Muscle of leg (tissue), 16 donors: ENCODE measurements at places on chromosomes 2 and 18. TPM values are rescaled to one million over a fixed set of nuclear protein-coding genes. Genes with fewer than 3 reads are reported as not detected.

- DNase-seq: no peak
These were observed 402.4 kb upstream of the HS6ST1 start for GRCh38 chr2:128721096-128721495.

The EVA1A gene
- 6.9 TPM for total RNA-seq

DNA sequence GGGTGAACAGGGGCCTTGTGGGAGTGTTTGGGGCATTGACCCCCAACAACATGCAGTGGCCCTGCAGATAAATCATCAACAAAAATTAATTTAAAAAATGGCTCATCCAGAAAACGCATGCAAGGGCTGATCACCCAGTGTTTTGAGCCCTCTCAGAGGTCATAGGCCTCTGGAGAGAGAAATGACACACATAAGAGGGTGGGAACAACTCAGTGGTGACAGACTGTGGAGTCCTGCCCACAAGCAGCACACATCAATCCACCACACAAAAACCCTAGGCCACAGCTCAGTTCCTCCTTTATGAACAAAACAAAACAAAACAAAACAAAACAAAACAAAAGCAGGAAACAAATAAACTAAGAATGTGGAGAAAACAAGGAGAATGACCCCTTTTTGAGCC lies 351.7 kb upstream of the SPHKAP start:
- no peak for DNase-seq

DNA sequence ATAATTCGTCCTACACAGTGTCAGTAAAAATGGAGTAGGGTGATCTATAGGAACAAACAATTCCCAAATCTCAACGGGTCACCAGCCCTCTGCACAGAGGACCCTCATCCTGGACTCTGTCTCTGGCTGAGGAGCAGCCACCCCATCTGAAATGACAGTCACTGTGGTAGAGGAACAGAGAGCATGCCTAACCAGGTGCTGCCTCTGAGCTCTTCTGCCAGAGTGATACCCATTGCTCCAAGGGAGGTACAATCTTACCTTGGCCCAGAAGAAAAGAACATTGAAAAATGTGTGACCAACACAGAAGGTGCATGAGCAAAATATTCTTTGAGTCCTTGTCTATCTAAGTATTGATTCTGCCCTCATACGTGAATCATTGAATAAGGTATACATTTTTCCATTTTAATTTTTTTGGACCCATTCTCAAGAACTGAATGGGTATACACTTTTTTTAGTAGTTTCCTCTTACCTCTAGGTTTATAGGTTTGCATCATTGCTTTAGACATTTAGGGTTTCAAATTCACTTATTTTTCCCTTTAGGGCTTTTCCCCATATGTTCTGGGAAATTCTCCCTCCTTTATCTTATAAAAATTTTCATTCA lies 8.7 kb downstream of the SP140 start:
- DNase-seq: no peak

GRCh38 chr18:24809173-24809950 lies 348.9 kb downstream of the HRH4 start:
- DNase-seq: peak; percentile 39

- no peak for DNase-seq
These were observed 6.2 kb downstream of the ODC1 start for GRCh38 chr2:10441948-10442347.

- DNase-seq: peak; percentile 59
These were observed 165.4 kb downstream of the MYCN start for GRCh38 chr2:16105669-16106281.

GRCh38 chr2:145066856-145067548 lies 547.1 kb upstream of the ZEB2 start:
- DNase-seq: peak; percentile 92

- DNase-seq: no peak
These were observed 424.3 kb downstream of the DCC start for GRCh38 chr18:52764316-52764715.

DNA sequence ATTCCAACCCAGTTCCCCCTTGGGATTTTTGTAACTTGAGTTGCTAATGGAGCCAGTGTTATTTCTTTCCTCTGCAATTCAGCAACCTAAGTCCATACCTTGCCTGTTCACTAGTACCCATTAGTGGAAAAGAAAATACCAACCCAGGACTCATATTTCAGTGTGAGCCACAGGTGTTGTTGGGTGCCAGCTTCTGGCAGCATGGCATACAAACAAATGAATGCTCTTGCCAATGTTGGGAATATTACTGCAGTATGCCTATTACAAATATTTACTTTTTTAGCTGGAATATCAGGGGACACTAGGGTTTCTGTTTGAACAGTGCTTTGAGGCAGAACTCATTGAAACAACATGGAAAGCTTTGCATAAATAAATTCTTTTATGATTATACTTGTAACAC lies 130.2 kb downstream of the NCKAP5 start:
- peak; percentile 34 for DNase-seq

DNA sequence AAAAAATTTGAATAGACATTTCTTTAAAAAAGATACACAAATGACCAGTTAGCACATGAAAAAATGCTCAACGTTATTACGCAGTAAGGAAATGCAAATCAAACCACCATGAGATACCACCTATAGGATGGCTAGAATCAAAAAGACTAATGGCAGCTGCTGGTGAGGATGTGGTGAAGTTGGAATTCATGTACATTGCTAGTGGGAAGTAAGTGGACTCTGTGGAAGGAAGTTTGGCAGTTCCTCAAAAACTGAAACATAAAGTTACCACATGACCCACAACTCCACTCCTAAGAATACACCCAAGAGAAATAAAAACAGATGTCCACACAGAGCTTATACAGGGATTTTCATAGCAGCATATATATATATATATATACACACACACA lies 51.2 kb downstream of the MBP start:
- peak; percentile 89 for DNase-seq

DNA sequence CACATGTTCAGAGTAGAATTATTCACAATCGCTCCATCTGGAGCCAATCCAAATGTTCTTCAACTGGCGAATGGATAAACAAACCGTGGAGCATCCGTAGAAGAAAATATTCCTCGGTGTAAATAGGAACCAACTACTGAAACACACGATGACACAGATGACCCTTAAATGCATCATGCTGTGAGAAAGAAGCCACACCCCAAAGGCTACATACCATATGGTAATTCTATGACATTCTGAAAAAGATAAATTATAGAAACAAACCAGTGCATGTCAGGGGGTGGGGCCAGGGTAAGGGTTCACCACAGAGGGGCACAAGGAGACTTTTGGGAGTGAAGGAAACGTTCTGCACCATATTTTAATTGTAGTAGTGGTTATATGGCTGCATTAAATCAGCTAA lies 312.2 kb upstream of the SMIM21 start:
- no peak for DNase-seq

- DNase-seq: peak; percentile 10
These were observed 1.5 kb downstream of the AQP4 start for GRCh38 chr18:26863921-26864497.

- peak; percentile 35 for DNase-seq
These were observed 41.2 kb downstream of the AGFG1 start for GRCh38 chr2:227513113-227513512.

DNA sequence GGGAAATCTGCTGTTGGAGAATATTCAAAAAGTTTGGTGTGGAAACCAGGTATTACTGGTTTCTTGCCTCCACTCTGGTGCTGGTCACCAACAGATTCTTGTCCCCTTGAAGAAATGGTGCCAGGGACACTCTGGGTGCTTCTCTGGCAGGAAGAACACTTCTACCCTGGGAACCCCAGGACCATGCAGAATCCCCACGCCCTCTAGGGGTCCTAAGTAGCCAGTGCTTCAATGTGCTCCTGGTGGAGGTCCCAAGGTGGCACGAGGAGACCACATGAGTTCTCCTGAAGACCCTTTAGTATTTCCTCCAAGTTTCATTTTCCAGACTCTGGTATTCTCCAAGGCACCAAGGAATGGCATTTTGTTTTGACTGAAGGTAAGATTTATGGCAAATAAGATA lies 380.6 kb downstream of the TSN start:
- no peak for DNase-seq

DNA sequence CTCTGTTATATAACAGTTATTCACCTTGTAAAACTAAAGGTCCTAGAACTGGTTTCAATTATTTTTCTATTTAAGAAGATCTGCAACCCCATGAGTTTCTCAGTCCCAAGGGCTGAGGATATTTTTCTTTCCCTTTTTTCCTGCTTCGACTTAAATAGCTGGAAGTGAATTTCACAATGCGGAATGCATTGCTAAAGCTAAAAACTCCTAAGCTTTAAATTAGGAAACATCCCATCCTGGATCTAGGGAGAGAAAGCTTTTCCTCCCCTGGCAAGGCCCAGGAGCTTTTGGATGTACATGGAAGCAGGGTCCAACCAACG lies 1.4 kb downstream of the RFX8 start:
- peak; percentile 70 for DNase-seq

The KCNG2 gene
- total RNA-seq: 0.44 TPM

The CCDC93 gene
- total RNA-seq: 21.4 TPM

GRCh38 chr2:128345436-128346165 lies 26.9 kb upstream of the HS6ST1 start:
- no peak for DNase-seq

DNA sequence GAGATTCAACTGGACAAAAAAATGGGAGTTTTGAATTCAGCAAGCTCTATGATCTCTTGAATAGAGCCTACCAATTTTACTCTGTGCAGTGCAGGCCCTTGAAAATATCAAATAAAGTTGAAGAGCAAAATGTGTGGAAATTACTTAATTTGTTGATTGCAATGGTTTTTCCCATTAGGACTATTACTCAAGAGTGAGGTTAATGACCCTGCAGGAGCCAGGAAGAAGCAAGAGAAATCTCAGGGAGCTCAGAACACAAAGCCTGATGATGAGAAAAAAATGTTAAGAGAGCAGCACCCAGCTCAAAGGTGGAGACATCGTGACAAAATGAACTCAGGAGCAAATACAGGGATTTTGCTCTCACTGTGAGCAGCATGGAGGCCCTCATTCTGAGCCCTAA lies 337.6 kb upstream of the TRIB2 start:
- no peak for DNase-seq

GRCh38 chr2:97676620-97677019 lies 7.1 kb downstream of the C2orf92 start:
- DNase-seq: no peak

The NOSTRIN gene
- 9.2 TPM for total RNA-seq

DNA sequence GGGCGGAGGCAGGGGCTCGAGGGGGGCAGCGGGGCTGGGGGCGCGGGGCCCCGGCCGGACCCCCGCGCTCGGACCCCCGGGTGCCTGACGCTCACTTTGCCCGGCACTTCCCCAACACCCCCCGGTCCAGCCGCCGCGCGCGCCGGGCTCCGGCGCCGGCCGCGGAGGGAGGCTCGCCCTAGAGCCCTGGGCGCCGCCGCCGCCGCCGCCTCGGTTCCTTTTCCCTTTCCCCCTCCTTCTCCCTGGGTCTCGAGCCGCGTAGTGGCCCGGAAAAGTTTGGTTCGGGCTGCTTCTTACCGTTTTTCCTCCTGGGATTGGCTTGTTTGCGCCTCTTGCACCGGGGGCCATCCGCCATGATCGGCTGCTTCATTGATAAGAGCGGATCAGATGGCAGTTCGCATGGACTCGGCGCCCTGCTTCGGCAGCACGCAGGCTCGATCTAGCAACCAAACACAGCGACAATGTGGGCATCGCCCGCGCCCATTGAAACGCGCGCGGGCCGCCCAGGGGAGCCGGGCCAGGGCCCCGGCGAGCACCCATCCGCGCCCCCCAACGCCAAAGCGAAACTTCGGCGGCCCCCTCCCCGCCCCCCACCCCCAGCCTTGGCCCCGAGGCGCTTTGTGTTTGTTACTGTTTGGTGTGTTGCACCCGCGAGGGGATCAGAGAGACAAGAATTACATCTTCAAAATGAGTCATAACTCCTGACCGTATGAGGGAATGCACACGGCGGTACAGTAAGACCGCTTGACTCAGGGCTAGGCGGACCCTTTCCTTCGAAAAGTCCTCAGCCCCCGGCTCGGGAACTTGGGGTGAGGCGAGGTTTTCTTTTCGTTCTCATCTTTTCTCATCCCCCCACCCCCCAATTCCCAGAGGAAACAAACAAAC lies 2.7 kb downstream of the ZEB2 start:
- peak; percentile 89 for DNase-seq

GRCh38 chr2:3264010-3264744 lies 113.4 kb downstream of the EIPR1 start:
- DNase-seq: peak; percentile 66

The PLB1 gene
- 1.6 TPM for total RNA-seq

- DNase-seq: no peak
These were observed 606.2 kb upstream of the NXPH2 start for GRCh38 chr2:139386401-139386800.

The CHRNG gene
- 77.7 TPM for total RNA-seq

The ABCA12 gene
- total RNA-seq: not detected

The AQP12B gene
- not detected for total RNA-seq

- DNase-seq: no peak
These were observed 126.3 kb downstream of the FAM168B start for GRCh38 chr2:130966775-130967490.

GRCh38 chr2:39858677-39859076 lies 79.6 kb upstream of the THUMPD2 start:
- no peak for DNase-seq

The MC4R gene
- 0.62 TPM for total RNA-seq

DNA sequence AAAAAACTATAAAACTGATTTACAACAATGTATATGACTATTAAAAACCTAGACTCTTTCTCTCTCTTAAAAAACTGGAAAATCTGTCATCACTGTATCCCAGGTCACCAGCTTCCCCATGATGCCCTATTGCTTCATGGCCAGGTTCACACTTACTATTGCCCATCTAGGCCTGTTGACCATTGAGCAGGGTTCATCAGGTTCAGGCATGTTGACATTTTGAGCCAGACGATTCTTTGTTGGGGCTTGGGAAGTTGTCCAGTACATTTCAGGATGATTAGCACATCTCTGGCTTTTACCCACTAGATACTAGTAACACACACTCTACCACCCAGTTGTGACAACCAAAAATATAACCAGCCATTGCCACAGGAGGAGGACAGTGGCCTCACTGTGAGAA lies 26.9 kb upstream of the RAB27B start:
- no peak for DNase-seq

DNA sequence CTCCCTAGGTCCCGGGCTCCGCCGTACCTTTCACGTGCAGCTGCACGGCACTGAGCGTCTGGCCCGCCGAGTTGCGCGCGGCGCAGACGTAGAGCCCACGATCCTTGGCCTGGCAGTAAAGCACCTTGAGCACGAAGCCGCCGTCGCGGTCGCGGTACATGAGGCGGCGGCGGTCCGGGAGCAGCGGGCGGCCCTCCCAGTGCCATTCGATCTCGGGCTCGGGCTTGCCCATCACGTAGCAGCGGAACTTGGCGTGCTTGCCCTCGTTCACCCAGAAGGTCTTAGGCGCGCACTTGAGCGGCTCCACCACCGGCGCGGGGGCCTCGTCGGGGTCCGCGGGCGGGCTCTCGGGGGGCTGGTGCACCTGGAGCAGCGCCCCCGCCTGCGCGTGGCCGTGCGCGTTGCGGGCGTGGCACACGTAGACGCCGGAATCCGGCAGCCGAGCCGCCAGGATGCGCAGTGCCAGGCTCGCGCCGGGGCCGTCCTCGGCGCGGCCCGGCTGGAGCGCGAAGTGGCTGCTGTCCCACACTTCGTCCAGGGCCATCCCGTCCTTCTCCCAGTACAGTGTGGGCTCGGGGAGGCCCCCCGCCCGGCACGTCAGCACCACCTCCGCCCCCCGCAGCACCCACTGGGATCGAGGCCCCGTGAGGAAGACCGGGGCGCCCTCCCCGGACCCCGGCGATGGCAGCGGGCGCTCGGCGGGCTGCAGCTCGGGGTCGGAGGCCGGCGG lies 980 bp downstream of the OBSL1 start:
- DNase-seq: peak; percentile 50
